Activated T-helper 2 cell treated with anti-CD3 and anti-CD28 coated beads, Interferon-gamma antibody, Interleukin-2, Interleukin-4, amounts not matched to agents 10 μg/mL and 5 μg/mL and 100 μg/mL, durations not matched to agents 14 hours and 24 hours and 36 hours (primary cell): ENCODE measurements at places on chromosomes 7 and 10.

GRCh38 chr10:68332259-68333057 is at the start of gene PBLD:
PBLD (minus strand) TSS chr10:68332928; CDS start chr10:68306844, 26,084 bp downstream.
- peak; percentile 60 for DNase-seq

- no peak for DNase-seq
Measured at GRCh38 chr7:50834031-50834535, 51.4 kb upstream of the GRB10 start.

- DNase-seq: no peak
Measured at GRCh38 chr7:152344253-152344652, 91.5 kb downstream of the KMT2C start.

GRCh38 chr7:91019686-91020385 is 244.4 kb upstream of the FZD1 start:
- DNase-seq: no peak

DNA sequence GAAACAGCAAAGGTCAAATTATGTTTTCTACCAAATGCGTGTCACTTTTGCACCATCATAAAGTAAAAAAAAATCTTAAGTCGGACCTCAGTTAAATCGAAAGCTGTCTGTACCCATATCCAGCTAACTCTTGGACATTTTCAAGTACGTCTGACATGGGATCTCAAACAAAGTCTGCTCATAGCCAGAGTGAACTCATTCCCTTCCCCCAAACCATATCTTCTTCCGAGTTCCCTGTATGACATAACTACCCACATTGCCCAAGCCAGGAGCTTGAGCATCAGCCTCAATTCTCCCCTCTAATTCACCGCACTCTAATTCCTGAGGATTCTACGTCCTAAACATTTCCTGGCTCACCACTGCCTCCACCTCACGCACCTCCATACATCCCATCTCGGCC is 44.8 kb upstream of the TARP start:
- no peak for DNase-seq

GRCh38 chr7:105003872-105004510 is 10.0 kb upstream of the KMT2E start:
- no peak for DNase-seq

DNA sequence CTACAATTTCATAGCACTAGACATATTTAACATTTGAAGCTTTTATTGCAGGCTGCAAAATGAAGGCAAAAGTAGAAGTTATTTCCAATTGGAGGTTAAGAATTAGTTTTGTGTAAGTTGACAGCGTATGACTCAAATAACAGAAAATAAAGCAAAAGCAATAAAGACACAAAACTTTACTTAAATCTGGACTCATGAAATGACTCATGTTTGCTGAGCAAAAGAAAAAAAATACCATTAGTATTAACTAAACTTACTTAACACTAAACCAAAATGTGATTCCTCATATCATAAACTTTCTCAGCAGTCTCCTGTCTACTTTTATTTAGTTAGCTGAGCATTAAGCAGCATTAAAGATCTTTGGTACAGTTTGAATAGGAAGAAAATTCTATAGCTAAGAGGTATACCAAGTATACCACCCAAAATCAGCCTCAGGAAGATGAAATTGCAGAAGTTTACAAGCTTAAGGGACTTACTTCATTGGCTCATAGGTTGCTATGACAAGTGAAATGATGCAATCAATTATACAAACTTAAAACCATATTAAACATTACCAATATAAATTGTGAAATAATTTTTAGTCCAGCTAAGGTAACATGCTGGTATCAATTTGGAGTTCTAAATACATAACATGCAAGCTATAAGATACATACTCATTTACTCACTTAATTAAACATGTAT is 1131.4 kb downstream of the XPNPEP1 start:
- no peak for DNase-seq

DNA sequence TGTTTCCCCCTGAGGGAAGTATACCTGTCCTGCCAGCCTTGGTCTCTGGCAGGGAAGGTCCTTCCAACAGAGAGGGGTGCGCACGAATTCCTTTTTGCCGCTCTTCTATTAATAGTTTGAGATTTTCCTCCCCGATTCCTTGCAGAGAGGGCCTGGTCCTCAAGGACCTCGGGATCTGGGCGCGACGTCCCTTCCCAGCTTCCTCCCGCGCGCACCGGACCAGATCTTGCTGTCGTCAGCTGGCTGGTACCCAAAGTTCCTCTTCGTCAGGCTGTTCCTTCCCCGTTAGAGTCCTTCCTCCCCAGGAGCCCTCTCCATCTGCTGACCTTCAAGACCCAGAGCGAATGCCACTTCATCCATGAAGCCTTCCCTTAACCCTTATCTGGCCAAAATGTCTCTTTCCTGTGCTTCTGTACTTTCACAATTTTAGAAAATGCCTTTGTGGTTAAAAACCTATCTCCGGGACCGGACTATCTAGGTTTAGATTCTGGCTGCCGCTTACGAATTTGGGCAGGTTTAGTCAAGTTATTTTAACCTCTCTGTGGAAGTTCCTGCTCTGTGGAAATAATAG is 851 bp upstream of the GOT1 start:
- DNase-seq: no peak

DNA sequence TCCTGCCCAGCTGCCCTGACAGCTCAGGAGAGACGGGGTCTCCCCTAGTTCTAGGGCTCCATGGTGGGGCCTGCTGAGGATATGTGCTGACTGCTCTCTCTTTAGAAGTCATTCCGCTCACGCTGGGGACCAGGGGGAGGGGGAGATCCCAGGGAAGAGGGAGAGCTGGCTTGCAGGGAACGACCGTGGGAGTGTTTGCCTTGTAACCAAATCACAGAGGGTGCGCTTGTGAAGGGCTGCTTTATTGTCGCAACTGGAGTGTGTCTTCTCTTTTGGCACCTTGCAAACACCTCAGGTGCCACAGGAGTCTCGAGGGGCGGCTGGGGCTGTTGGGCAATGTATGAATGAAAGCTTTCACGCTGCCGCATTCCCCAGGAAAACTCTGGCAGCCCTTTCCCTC is 531.3 kb upstream of the MKI67 start:
- DNase-seq: no peak

GRCh38 chr7:69719717-69720116 is 121.4 kb downstream of the AUTS2 start:
- no peak for DNase-seq

DNA sequence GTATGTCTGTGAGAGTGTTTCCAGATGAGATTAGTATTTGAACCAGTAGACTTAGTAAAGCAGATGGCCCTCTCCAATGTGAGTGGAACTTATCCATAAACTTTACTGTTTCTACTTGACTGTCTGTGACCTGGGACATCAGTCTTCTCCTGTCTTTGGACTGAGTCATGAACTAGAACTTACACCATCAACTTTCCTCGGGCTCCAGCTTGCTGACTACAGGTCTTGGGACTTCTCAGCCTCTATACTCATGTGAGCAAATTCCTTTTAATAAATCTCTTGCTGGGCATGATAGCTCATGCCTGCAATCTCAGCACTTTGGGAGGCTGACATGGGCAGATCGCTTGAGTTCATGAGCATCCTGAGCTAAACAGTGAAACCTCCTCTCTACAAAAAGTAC is 25.7 kb upstream of the WAPL start:
- no peak for DNase-seq

- no peak for DNase-seq
Measured at GRCh38 chr10:113644185-113645120, 19.4 kb downstream of the NRAP start.

DNA sequence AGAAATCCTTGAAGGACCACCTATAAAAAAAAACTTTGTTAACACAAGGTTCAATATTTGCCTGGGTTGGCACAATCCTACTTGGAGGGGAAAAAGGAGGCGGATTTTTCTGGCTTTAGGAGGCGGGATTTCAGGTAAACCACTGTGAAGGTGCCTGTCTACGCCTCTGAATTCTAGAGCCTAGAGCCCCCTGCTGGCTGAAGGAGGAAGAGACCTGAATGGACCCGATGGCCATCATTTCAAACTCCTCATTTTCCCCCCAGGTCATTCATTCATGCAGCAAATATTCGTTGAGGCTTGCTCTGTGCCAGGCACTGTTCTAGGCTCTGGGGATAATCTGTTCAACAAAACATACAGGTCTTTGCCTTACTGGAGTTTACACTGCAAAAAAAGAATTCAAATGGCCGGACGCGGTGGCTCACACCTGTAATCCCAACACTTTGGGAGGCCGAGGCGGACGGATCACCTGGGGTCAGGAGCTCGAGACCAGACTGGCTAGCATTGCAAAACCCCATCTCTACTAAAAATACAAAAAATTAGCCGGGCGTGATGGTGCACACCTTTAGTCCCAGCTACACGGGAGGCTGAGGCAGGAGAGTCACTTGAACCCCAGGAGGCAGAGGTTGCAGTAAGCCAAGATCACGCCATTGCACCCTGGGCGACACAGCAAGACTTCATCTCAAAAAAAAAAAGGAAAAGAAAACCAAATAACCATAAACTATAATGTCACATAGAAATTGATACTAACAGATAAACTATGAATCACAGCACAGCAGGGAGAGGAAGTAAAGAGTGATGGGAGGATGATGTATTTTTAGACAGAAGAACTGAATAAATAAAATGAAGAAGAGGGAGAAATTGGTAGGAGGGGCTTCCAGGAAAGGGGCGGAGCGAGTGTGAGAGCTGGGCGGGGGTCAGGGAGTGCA is 90.1 kb upstream of the NFE2L3 start:
- DNase-seq: peak; percentile 43

GRCh38 chr10:84988011-84988410 is 659.6 kb downstream of the CCSER2 start:
- DNase-seq: no peak
